ENCODE measurements at places on chromosomes 6 and 20.

DNA sequence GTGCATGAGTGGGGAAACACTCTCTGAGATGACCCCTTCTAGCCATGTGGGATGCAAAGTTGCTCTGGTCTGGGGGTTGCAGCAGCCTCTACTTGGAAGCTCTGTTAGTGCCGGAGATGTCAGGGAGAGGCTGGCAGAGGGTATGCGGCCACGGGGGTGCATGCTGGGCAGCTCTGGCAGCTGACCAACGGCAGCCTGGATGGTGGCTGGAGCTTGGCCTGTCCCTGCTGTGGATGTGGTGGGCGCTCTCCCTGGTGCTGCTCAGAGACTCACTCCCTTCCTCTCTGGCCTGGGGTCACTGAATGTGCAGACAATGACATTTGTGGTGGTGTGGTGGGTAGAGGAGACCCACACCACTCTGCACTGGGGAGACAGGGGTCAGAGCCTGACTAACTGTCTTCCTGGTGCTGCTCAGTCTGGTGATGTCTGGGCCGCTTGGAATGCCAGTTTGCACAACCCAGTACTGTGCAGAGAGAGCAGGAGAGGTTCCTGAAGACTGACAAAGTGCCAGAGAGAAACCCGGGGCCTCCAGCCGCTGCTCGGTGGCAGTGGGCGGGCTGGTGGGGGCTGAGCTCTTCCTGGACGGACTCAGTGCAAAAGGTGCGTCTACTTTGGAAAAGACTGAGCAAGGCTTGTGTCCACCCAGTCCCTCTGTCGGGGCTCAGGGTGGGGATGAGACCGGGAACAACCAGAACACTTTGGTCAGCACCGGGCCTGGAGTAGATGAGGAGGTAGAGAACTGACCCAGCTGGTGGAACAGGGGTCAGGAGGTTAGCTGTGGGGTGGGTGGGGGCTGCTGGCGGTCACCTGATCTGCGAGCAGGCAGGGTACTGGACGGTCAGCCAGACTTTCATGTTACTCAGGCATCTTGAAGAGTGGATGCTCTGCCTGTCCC, 2.7 kb downstream of the MYT1 start:
- DNase-seq = no peak

- no peak for DNase-seq
Observed at GRCh38 chr6:160005861-160006540, 37.1 kb downstream of the IGF2R start.

DNA sequence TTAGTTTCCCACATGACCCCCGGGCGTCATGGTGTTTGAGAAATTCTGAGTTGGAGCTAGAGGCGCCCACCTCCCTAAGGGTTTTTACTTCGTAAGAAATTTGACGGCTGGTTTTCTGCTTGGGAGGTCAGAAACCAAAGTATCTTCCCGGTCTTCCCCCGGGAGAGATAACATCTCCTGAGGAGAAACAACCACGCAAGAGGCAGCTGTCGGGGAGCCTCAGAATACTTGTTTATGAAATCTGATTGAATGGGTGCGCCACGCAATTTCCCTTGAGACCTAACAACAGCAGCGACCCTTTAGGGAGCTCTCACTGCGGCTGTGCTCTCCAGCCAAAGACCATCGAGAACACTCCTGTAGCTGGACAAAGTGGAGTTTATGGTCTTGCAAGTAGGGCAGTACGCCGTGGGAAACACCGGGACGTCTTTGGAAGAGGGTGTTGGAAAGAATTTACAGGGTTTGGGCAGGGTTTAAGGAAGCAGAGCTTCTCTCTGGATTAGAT, 608 bp upstream of the EIF2S2 start:
- peak; percentile 39 for DNase-seq

GRCh38 chr20:32277361-32278198, at the start of gene KIF3B:
Gene KIF3B, plus strand, starts transcription at chr20:32277651. Its CDS starts 32,127 bp downstream, at chr20:32309778.
- peak; percentile 85 for DNase-seq

GRCh38 chr6:166252601-166253000, 55.6 kb downstream of the PRR18 start:
- DNase-seq = no peak

DNA sequence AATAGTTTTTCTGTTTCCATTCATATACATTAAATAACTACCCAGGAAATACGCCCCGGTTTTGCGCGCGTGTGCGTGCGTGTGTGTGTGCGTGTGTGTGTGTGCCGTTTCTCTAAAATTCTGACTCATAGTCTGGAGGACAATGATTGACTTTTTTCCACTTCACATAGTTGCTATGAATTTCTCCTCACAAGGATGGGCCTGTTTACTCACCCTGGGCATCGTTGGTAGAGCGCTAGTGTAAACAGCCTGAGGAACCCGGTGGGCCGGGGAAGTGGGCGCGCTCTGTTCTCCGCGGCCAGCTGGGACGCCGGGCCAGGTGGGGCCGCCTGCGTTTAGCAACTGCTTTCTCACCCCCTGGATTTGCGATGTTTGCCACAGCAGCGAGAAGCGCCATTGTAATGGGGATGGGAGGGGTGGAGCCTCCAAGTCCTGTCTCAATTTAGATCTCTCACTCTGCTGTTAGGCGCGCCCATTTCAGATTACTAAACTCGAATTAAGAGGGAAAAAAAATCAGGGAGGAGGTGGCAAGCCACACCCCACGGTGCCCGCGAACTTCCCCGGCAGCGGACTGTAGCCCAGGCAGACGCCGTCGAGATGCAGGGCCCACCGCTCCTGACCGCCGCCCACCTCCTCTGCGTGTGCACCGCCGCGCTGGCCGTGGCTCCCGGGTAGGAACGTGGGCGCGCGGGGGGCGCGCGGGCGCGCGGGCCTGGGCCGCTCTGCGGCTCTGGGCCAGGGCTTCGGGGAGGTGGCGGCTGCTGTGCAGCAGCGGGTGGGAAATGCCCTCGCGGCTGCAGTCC, at the start of gene CD109:
Gene CD109, plus strand, starts transcription at position 585 of the 803 bp plus-strand sequence. Its CDS starts 13 bp downstream, at position 598.
- peak; percentile 73 for DNase-seq

DNA sequence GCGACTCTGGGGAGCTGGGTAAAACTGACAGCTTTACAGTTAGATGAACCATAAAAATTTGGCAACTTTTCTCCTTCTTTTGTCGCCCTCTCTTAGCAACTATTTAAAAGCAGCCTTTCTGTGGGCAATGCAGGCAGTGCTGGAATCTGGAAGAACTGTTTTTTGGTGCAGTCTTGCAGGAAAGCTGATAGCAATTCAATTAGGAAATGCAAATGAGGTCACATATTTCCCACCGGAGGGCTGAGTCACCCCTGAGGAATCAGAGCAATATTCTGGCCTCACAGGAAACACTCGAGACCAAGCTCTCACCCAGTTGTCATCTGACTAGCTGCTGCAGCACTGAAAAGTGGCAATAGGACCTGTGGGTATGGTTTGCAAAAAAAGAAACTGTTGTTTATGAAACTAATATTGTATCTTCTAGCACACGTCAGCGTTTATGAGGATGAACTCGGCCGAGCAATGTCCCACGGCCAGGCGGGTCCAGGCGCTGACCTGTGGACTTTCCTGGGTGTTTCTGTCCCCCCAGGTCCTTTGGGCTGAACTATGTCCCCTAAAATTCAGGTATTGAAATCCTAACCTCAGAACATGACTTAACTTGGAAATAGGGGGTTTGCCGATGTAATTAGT, 312.3 kb downstream of the TAF4 start:
- DNase-seq = no peak

GRCh38 chr20:37282556-37282955, 6.9 kb upstream of the MANBAL start:
- DNase-seq = no peak

GRCh38 chr6:16783509-16783908, 22.2 kb upstream of the ATXN1 start:
- no peak for DNase-seq

DNA sequence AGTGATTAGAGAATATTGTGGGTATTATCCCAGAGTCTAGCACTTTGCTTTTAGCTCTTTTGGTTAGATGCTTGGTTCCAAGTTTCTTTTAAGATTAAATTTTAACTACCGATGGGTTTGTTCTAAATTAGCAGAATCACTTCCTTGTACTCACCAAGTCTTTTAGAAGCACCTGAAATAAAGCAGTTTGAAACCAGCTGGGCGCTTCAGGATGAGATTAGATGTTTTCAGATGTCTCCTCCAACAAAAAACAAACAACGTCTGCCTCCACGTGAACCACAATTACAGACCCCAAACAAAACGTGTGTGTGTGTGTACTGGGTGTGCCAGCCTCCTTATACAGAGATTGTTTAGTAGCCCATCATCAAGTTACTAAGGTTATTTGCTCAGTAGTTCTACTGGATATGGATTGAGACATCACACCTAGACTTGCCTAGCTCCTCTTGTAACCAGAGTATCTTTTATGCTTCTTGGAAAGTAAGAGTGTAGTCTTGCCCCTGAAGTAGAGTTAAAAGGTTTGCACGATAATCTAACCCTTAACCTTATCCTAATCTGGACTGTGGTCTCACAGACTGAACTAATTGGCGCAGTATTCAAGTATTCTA, 2.3 kb downstream of the DSTN start:
- no peak for DNase-seq

DNA sequence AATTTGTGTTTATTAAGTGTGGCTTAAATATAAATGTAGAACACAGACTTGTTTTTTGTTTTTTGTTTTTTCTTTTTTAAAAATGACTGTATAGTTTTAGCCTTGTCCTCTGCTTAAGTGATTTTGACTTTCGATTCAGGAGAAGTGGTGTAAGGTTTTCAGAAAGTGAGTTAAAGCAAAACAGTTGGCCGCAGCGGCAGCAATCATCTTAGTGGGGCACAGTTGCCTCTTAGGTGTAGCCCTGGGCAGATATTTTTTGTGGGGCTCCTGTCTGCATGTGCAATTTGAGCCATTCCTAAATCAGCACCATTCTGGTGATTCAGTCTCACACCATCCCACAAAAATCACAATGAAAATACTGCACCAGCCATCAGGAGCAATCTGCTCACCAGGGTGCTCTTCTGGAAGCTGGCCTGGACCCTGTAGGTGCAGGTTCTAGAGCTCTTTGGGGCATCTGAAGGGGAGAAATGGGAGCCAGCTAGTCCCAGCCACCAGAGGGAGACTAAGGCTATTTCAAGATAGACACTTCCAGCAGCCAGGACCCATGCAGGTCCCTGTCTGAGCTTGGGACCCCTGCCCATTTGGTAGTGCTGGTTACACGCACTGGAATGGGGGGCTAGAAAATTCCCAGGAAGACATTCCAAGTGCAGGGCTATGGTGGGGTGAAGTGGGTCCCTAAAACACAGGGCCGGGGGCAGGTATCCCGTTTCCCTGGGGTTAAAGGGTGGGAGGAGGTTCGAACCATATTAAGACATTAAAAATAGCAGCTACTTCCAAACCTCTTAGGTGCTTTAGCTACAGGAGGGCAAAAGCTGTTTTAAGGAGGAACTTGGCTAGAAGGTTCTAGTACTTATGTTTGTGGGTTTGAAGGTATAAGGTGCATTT, 156.6 kb downstream of the NFATC2 start:
- peak; percentile 53 for DNase-seq

GRCh38 chr6:140253096-140253495, 878.6 kb upstream of the CITED2 start:
- no peak for DNase-seq

DNA sequence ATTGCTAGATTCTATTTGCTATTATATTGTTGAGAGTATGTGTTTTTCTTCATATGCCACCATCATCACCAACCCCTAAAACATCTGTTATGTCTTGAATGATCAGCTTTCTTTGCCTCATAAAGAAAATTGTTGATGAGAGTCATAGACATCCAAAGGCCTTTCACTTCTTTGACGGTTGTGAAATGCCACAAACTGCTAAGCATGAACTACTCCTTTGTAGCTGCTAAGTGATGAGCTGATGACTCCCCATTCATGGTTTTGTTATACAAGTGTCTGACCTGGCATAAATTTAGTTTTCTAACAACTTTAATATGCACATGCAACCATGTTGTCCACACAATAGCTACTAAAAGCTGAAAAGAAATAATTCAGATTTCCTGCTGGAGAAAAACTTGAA, 684 bp upstream of the MED23 start:
- DNase-seq = no peak

- no peak for DNase-seq
Observed at GRCh38 chr6:148888856-148889255, 142.0 kb downstream of the UST start.

DNA sequence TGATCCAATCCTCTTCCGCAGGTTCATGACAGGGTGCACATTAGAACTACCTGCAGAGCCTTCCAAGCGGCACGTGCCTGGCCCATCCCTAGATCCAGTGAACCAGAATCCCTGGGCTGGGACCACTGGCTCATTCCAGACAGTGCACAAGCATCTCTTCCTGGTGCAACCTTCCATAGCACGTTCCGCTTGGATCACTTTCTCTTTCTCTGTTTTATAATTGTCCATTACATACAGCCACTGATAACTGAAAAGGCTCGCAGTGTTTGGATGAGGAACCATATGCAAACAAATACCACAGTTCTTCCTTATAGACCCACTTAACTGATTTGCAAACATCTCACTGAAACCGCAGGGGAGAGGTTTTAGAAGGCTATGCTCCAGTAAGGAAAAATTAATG, 59.6 kb upstream of the DDR1 start:
- no peak for DNase-seq

DNA sequence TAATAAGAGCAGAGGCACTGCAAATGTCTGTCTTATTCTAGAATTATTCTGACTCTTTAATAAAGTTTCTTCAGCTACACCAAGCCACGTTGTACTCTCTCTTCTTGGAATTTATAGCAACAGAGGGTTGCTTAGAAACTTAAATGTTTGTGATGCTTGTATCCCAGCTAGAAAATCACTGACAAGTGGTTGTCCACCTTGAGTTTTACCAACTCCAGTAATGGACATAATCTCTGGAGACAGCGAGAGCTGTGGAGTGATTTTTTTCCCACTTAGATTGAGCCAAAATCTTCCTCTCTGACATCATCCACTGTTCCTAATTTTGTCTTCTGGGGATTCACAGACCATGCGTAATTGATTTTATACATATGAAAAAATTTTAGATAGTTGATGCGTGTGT, 8.0 kb downstream of the ECT2L start:
- no peak for DNase-seq

- peak; percentile 36 for DNase-seq
Observed at GRCh38 chr20:57772349-57772964, 62.6 kb upstream of the PMEPA1 start.

GRCh38 chr6:132400883-132401617, at the start of gene MOXD1:
Gene MOXD1, minus strand, starts transcription at chr6:132401475. Its CDS starts 49 bp downstream, at chr6:132401426.
- no peak for DNase-seq

- DNase-seq = no peak
Observed at GRCh38 chr6:83071707-83072106, 4.2 kb downstream of the DOP1A start.

GRCh38 chr6:55704421-55704820, 125.4 kb upstream of the HMGCLL1 start:
- DNase-seq = no peak

GRCh38 chr6:11700118-11700718, 78.4 kb downstream of the ADTRP start:
- peak; percentile 32 for DNase-seq

GRCh38 chr20:16952965-16953364, 204.8 kb downstream of the OTOR start:
- DNase-seq = no peak

- DNase-seq = no peak
Observed at GRCh38 chr6:46626228-46626909, 26.2 kb downstream of the CYP39A1 start.

DNA sequence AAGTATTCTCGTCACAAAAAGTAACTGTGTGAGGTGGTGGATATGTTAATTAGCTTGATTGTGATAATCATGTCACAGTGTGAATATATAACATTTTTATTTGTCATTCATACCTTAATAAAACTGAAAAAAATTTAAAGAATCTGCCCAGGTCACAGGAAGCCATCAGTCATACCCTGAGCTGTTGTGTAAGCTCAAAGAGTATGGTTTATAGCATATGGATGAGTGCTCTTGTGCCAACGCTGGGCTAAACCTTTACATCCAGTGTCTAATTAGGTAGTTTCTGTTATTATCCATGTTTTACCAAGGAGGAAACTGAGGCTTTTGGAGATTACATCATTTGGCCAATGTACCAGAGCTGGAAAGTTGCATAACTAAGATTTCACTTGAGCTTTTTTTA, 11.4 kb downstream of the PKIG start:
- DNase-seq = no peak

Measured in CD4-positive, alpha-beta T cell treated with Interleukin-17A for 4 hours (primary cell).